ENCODE measurements at places on chromosomes 2 and 18. TPM values are rescaled to one million over a fixed set of nuclear protein-coding genes. Genes with fewer than 3 reads are reported as not detected.

SAG gene
- total RNA-seq: not detected

GPR45 gene
- not detected for total RNA-seq

GALNT13 gene
- total RNA-seq: 1.1 TPM

TEX261 gene
- 33.7 TPM for total RNA-seq

ARL5A gene
- 75.2 TPM for total RNA-seq

CYTIP gene
- total RNA-seq: 16.8 TPM

ALPI gene
- total RNA-seq: not detected
